ENCODE measurements at places on chromosomes 16 and 17. TPM values are rescaled to one million over a fixed set of nuclear protein-coding genes. Genes with fewer than 3 reads are reported as not detected.

The KRTAP4-9 gene
- polyA plus RNA-seq: not detected

The CTRB2 gene
- not detected for polyA plus RNA-seq

The HEATR9 gene
- polyA plus RNA-seq: not detected

The LUC7L3 gene
- polyA plus RNA-seq: 106 TPM

The TBC1D3I gene
- polyA plus RNA-seq: 0.36 TPM

The TEX14 gene
- not detected for polyA plus RNA-seq

The ASGR1 gene
- not detected for polyA plus RNA-seq

The RAB26 gene
- 1.3 TPM for polyA plus RNA-seq

The DLG4 gene
- polyA plus RNA-seq: not detected

The C17orf113 gene
- polyA plus RNA-seq: 0.13 TPM

Measured in naive B cell (primary cell).